Activated naive CD8-positive, alpha-beta T cell treated with anti-CD3 and anti-CD28 coated beads for 36 hours (primary cell): ENCODE measurements at places on chromosomes 1 and 21.
A peak's percentile ranks its signal among the peaks of the same experiment; 100 is the strongest.

DNA sequence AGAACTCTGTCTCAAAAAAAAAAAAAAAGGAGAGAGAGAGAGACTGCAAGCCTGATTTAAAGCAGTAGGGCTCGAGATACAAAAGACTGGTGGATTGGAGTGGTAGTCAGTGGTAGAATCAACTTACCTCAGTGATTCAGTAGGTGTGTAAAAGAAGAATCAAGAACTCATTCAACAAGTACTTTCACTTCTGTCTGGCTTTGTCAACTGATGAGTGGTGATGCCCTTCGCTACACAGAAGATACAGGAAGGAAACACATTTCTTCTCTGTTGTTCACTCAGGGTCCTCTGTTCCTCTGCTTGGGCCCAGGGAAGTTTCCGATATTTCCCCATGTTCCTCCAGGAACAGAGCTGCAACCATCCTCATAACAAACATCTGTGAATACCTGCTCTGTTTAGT is 68.6 kb upstream of the COG2 start:
- DNase-seq = no peak
- H3K27ac ChIP-seq = no peak overlapping the region
- no peaks in the 10 kb centered on the region for H3K4me1 ChIP-seq
- H3K36me3 ChIP-seq = no peaks in the 10 kb centered on the region

- peaks cover 11% of the 10 kb centered on the region for H3K4me1 ChIP-seq
- no peak overlapping the region for H3K4me3 ChIP-seq
- DNase-seq = no peak
- no peak overlapping the region for H3K27ac ChIP-seq
- H3K27me3 ChIP-seq = no peaks in the 10 kb centered on the region
Measured at GRCh38 chr1:50659107-50659662, 235.9 kb upstream of the DMRTA2 start.

GRCh38 chr1:7690496-7691182 is 80.5 kb upstream of the VAMP3 start:
- DNase-seq = no peak
- H3K27ac ChIP-seq = no peak overlapping the region
- H3K27me3 ChIP-seq = peaks cover 20% of the 10 kb centered on the region
- no peak overlapping the region for H3K4me3 ChIP-seq
- no peaks in the 10 kb centered on the region for H3K4me1 ChIP-seq

- peaks cover 6% of the 10 kb centered on the region for H3K36me3 ChIP-seq
- no peak overlapping the region for H3K27ac ChIP-seq
- peak; percentile 77 for DNase-seq
- H3K4me3 ChIP-seq = no peak overlapping the region
Measured at GRCh38 chr21:45592208-45592619, 50.0 kb upstream of the SLC19A1 start.

GRCh38 chr21:30831194-30831765 is 1.7 kb upstream of the KRTAP7-1 start:
- H3K36me3 ChIP-seq = no peaks in the 10 kb centered on the region
- peak; percentile 21 for DNase-seq
- no peaks in the 10 kb centered on the region for H3K4me1 ChIP-seq
- no peak overlapping the region for H3K4me3 ChIP-seq
- H3K27ac ChIP-seq = no peak overlapping the region
- peaks cover 14% of the 10 kb centered on the region for H3K27me3 ChIP-seq

DNA sequence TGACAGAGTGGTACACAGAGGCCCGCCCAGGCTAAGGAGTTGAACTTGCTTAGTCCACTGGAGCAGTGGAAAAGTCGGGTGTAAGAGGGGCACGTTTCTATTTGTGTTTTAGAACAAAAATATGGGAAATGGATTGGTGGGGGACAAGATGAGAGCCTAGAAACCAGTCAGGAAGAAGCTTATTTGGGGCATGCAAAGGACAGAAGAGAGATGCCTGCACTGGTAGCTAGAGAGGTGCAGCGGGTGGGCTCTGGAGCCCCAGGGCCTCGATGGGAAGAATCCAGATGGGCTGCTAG is 1.2 kb upstream of the LIN9 start:
- peaks cover 4% of the 10 kb centered on the region for H3K36me3 ChIP-seq
- H3K27me3 ChIP-seq = peaks cover 37% of the 10 kb centered on the region
- no peak overlapping the region for H3K4me3 ChIP-seq
- no peak for DNase-seq

DNA sequence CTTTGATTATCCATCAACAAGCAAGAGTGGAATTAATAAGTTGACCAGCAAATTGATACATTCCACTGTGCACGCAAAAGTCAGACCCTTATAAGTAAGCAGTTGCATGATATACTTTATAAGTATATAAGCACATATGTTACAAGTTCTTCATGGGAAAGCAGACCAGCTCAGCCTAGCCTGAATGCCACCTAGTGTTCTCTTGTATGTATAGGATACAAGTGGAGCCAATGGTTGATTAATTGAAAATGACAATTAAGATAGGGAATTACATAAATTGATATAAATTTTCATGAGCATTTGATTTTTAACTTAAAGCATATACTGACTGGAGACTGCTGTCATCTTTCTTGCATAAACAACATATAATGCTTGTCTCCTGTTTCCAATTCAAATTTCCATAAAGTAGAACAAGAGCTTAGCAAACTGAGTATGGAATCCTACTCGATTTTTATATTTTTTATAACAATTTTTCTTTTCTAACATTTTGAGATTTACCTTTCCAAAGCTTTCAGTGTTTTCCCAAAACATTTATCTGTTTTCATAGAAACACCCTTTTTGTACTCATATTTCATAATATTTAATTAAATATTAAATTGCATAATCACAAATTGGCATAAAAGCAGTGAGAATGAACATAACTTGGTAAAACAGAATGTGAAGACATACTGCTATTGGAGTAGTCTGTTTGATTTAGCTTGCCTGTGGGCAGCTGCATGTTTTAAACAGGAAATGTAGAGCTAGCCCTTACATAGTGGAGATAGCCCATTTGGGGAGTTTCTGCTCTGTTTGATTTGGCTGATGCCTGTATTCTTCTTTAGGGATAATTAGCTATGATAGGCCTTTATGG is 62.8 kb downstream of the MAGI3 start:
- no peak overlapping the region for H3K27ac ChIP-seq
- no peaks in the 10 kb centered on the region for H3K4me1 ChIP-seq
- no peak overlapping the region for H3K4me3 ChIP-seq
- H3K27me3 ChIP-seq = peaks cover 12% of the 10 kb centered on the region
- peaks cover 3% of the 10 kb centered on the region for H3K36me3 ChIP-seq
- no peak for DNase-seq

DNA sequence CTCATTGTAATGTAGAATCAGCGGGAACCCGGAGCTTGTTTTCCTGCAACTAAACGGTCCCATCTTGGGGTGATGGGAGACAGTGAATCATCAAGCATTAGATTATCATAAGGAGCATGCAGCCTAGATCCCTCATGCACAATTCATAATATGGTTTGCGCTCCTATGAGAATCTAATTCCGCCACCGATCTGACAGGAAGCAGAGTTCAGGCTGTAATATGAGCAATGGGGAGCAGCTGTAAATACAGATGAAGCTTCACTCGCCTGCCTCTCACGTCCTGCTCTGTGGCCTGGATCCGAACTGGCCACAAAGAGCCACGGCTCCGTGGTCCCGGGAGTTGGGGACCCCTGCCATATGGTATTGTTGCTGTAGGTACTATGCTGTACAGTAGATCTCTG is 1.6 kb downstream of the IFI44 start:
- no peaks in the 10 kb centered on the region for H3K27me3 ChIP-seq
- DNase-seq = peak; percentile 7
- peaks cover 51% of the 10 kb centered on the region for H3K36me3 ChIP-seq
- H3K4me3 ChIP-seq = peak overlapping the region; percentile 82
- H3K4me1 ChIP-seq = peaks cover 40% of the 10 kb centered on the region
- H3K27ac ChIP-seq = peak overlapping the region; percentile 85

GRCh38 chr1:183087001-183087400 is 63.8 kb downstream of the LAMC1 start:
- H3K36me3 ChIP-seq = no peaks in the 10 kb centered on the region
- H3K4me3 ChIP-seq = no peak overlapping the region
- no peaks in the 10 kb centered on the region for H3K4me1 ChIP-seq
- no peak for DNase-seq
- H3K27me3 ChIP-seq = peaks cover 7% of the 10 kb centered on the region

- peaks cover 4% of the 10 kb centered on the region for H3K36me3 ChIP-seq
- H3K27ac ChIP-seq = no peak overlapping the region
- H3K4me1 ChIP-seq = peaks cover 37% of the 10 kb centered on the region
Measured at GRCh38 chr1:236002025-236002390, 62.9 kb downstream of the NID1 start.

DNA sequence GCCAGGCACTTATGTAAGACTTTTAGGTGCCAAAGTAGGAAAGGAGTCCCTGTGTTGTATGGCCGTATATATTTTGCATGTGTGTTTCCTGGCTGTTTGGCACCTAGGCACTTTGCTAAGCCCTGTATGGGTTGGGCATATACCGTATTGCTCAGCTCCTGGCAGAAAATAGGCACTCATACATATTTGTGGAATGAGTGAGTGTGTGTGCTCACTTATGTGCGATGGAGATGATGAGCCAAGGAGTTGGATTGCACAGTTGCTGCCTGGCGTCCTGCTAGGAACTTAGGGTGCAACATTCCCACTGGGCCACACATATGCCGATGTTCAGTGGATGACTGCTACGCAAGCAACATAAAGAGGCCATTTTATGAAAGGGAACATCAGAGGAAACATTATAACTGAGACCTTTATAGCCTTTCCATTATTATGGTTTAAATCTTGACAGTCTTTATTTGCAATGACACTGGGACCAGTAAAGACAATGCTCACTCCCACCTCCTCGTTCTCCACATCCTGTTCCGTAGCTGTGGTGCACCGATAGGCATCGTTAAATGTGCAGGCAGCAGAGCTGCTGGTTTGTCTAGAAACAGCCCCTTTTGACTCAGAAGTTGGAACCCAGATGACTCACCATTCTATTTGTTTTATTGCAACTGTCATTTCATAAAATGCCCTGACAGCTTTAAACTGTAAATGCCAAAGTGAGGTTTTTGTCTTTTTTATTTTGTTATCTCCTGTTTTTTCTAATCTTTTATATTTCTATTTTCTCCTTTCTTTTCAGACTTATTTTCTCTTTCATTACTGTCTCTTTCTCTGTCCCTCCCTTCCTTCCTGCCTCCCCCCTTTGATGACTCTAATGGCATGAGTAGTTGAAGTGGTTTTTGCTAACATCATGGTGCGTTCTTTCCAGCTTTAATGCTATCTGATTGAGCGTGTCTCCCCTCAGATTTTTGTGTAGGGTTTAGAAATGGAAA is 36.1 kb downstream of the PEX14 start:
- H3K4me1 ChIP-seq = peaks cover 67% of the 10 kb centered on the region
- H3K36me3 ChIP-seq = no peaks in the 10 kb centered on the region
- peak; percentile 86 for DNase-seq

DNA sequence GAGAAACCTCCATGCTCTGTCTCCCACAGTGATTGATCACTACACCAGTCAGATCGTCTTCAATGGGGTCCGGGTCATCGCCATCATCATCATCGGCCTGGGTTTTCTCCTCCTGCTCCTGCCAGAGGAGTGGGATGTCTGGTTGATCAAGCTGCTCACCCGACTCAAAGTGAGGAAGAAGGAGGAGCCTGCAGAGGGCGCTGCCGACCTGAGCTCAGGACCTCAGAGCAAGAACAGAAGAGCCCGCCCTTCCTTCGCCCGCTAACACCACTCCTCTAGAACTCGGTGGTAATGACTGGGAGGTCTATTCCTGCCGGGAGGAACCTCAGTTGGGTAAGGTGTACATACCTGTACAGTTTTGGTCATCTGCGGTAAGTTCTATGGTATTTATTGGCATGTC is 50.3 kb upstream of the COA6 start:
- H3K27ac ChIP-seq = no peak overlapping the region
- peak; percentile 15 for DNase-seq
- H3K4me3 ChIP-seq = no peak overlapping the region
- H3K4me1 ChIP-seq = peaks cover 20% of the 10 kb centered on the region
- no peaks in the 10 kb centered on the region for H3K36me3 ChIP-seq

GRCh38 chr1:115211071-115211745 is 121.9 kb upstream of the TSPAN2 start:
- H3K27ac ChIP-seq = no peak overlapping the region
- no peak for DNase-seq
- H3K27me3 ChIP-seq = peaks cover 8% of the 10 kb centered on the region

GRCh38 chr1:30286988-30287839 is 436.2 kb downstream of the MATN1 start:
- no peaks in the 10 kb centered on the region for H3K36me3 ChIP-seq
- no peak overlapping the region for H3K27ac ChIP-seq
- peaks cover 13% of the 10 kb centered on the region for H3K27me3 ChIP-seq
- H3K4me1 ChIP-seq = peaks cover 7% of the 10 kb centered on the region
- no peak overlapping the region for H3K4me3 ChIP-seq
- no peak for DNase-seq

GRCh38 chr1:214352838-214353237 is 71.9 kb downstream of the SMYD2 start:
- DNase-seq = no peak
- H3K27me3 ChIP-seq = no peaks in the 10 kb centered on the region
- H3K4me3 ChIP-seq = no peak overlapping the region
- no peak overlapping the region for H3K27ac ChIP-seq

GRCh38 chr1:51644533-51645197 is 27.8 kb downstream of the OSBPL9 start:
- DNase-seq = no peak
- H3K27me3 ChIP-seq = no peaks in the 10 kb centered on the region
- no peak overlapping the region for H3K4me3 ChIP-seq
- peaks cover 5% of the 10 kb centered on the region for H3K4me1 ChIP-seq
- no peak overlapping the region for H3K27ac ChIP-seq

- H3K36me3 ChIP-seq = no peaks in the 10 kb centered on the region
- H3K27ac ChIP-seq = no peak overlapping the region
- H3K4me1 ChIP-seq = no peaks in the 10 kb centered on the region
- H3K4me3 ChIP-seq = no peak overlapping the region
Measured at GRCh38 chr1:2323451-2323974, 67.8 kb downstream of the MORN1 start.

- no peaks in the 10 kb centered on the region for H3K27me3 ChIP-seq
- no peak for DNase-seq
- peaks cover 41% of the 10 kb centered on the region for H3K4me1 ChIP-seq
- no peak overlapping the region for H3K27ac ChIP-seq
- peaks cover 55% of the 10 kb centered on the region for H3K36me3 ChIP-seq
Measured at GRCh38 chr1:89529196-89529595, 4.6 kb downstream of the LRRC8B start.

DNA sequence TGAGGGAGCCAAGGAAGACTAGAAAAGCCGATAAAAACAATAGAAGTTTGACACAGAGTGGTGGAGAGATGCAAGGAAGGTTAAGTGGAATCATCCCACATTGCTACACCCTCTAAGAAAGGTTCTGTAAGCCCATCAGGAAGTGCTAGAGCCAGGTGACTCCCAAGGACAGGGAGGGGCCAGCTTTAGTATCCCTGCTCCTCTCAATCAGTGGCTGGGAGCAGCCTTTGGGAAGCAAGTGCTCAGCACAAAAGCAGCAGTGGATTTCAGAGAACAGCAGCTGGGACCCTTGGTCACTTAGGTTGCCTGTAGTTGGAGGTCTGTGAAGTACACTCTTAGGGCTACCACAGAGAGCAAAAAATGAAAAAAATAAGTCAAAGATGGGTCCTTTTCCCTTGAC is 42.5 kb downstream of the NME7 start:
- H3K36me3 ChIP-seq = peaks cover 29% of the 10 kb centered on the region
- H3K27me3 ChIP-seq = no peaks in the 10 kb centered on the region
- no peak for DNase-seq
- no peak overlapping the region for H3K4me3 ChIP-seq
- peaks cover 37% of the 10 kb centered on the region for H3K4me1 ChIP-seq
